ENCODE measurements at places on chromosomes 6 and 20. TPM values are rescaled to one million over a fixed set of nuclear protein-coding genes. Genes with fewer than 3 reads are reported as not detected.

The BEND6 gene
- total RNA-seq: 18.2 TPM

The MYO6 gene
- total RNA-seq: 15.4 TPM

The ENPP1 gene
- 12.8 TPM for total RNA-seq

The SIRPB2 gene
- total RNA-seq: not detected

The RNF39 gene
- 0.16 TPM for total RNA-seq

The SLC25A27 gene
- 8.4 TPM for total RNA-seq

The TRIM40 gene
- not detected for total RNA-seq

The DNMT3B gene
- total RNA-seq: 1.7 TPM

The SYCP2L gene
- 0.16 TPM for total RNA-seq

The FGD2 gene
- not detected for total RNA-seq

The PLN gene
- total RNA-seq: not detected

The ADTRP gene
- 0.81 TPM for total RNA-seq

The SGK2 gene
- total RNA-seq: 0.24 TPM
